ENCODE measurements at places on chromosomes 13 and 19.

DNA sequence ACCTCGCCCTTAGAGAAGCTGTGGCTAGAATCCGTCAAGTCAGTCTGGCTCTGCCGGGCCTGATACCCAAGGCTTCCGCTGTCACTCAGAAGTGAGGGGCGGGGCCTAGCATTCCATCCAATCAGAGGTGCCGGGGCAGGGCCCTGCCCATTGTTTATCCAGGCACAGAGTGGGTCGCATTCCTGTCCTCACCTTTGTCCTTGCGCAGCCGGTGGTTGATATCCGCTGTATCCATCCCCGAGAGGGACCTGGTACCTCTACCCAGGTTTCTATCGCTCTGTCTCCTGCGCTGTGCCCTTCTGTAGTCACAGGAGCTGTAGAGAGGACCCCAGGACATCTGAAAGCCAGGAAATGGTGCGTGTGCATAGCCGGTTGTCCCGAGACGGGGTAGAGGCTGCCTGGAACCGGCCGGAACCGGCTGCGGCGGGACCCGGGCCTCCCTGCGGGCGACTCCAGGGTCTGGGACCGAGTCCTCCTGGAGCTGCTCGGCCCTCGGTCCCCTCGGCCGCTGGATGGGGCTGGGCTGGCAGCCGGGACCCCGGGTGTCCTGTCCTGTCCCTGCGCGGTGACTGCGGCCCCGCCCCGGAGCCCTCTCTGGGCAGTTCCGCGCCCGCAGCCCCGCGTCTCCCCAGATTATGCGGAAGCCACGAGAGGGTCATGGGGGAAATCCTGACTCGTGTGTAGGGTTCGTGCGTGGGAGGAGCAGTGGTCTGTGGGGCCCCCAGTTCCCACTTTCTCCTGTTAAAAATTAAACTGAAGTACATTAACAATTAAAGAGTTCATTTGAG is at the start of gene ZNF763:
ZNF763 (plus strand) TSS at position 183 of the 788 bp plus-strand sequence; CDS start at position 352, 169 bp downstream.
- H3K4me1 ChIP-seq, result no peaks in the 10 kb centered on the region
- no peaks in the 10 kb centered on the region for H3K27me3 ChIP-seq
- H3K4me3 ChIP-seq, result no peak within 1 kb of the TSS
- no peak within 1 kb of the TSS for H3K27ac ChIP-seq
- peak; percentile 24 for DNase-seq

DNA sequence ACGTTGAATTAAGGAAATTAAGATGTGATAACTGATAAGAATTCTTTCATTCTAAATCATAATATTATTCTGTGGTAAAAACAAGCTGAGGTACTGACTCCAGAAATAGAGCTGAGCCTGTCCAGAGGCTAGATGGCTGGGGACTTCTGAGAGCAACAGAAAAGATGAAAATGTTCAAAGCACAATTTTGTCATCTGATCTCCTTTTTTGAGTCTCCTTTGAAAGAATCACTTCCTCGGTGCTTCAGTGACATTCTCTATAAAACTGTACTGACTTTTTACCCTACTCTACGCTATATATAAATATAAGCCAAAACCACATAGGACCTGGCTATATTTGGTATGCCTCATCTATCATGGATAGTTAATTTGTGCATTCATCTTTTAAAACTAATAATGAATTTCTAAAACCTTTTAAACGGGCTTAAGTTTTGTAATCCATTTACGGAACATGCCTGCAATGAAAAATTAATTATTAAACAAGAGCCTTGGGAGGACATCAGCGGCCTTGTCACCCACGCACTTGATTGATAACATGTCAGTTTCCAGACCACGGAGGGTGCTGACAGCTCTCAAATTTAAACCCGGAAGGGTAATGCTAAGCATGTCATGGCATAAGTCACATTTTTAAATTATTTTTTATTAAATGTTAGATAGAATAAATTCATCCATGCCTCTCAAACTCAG is 235.5 kb downstream of the PCDH9 start:
- H3K27me3 ChIP-seq, result no peaks in the 10 kb centered on the region
- H3K4me1 ChIP-seq, result peaks cover 8% of the 10 kb centered on the region
- no peak overlapping the region for H3K4me3 ChIP-seq
- H3K27ac ChIP-seq, result no peak overlapping the region
- no peaks in the 10 kb centered on the region for H3K36me3 ChIP-seq

DNA sequence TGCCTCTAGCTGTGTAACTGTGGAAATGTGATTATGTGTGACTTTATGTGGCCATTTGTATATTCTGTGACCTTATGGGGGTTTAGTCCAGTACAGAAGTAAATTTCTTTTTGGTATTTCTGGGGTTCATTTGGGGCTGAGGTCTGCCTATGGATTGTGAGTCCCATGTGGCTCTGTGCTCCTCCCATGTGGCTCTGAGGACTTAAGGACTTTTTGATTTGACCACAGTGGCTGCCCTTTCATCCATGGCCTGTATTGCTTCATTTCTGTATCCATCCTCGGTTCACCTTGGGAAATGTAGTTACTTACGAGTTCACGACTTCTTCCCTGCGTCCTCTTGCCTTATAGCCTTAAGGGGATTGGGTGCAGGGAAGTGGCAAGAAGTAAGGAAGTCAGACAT is 1.0 kb downstream of the ZNF420 start:
- H3K4me1 ChIP-seq, result peaks cover 8% of the 10 kb centered on the region
- no peak overlapping the region for H3K27ac ChIP-seq
- DNase-seq, result no peak
- no peaks in the 10 kb centered on the region for H3K27me3 ChIP-seq
- peak overlapping the region; percentile 79 for H3K4me3 ChIP-seq

DNA sequence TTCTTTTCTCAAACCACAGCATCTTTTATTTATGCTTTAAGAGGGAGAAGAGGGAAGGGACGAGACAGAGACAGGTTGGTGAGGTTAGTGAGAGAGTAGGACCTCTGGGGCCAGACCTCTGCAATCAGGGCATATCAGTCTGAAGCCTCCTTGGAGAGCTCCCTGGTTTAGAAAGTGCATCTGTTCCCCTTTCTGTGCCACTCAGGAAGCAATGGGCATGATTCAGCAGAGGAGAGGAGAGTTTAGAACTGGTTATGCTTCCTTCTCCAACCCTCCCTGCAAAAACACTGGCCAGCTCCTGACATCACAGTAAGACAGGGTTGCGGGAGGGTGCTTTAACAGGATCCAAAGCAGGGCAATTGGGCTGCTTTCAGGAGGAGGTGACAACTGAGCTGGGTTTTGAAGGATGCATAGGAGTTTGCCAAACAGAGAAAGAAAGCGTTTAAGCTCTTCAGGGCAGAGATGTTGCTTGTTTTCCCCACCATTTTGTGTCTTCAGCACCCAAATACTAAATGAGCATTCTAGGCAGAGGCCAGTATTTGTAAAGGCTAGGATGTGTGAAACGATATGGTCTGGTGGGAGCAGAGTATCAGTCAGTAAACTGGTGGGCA is 33.1 kb downstream of the CERS4 start:
- no peaks in the 10 kb centered on the region for H3K36me3 ChIP-seq
- DNase-seq, result no peak
- H3K27me3 ChIP-seq, result no peaks in the 10 kb centered on the region
- peaks cover 18% of the 10 kb centered on the region for H3K4me1 ChIP-seq

DNA sequence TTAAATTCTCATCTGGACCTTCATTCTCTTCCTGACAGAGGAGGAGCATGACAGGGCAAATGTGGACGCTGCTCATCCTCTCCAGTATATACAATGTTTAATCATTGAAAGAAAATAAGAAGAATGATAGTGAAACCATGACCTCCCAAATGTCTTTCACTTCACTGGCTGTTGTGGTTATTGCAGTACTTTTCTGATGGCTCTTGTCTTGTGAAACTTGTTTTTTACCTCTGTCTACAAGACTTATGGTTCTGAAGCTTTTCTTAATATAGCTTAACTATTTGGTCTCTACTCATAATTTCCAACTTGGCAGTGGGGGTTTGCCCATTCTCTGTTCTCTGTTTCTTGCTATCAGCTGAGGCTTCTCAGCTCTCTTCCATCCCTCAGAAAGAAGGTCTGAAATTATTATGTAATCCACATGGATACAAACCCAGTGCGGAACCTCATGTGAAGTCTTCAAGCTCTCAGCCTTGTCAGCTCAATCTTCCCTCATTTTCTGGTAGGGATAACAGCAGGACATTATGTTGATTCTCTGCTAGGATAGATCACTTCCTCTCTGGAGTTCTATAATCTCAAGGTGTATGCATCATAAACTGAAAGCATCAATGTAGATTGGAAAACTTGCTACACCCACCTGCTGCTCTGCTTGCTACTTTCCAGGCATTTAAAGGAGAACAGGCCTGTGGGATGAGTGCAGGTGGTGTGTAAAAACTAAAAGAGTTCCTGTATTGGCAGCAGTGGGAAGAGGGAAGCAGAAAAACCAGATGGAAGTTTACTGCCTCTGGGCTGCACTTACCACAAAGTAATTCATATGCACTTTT is 250.3 kb upstream of the HTR2A start:
- H3K36me3 ChIP-seq, result no peaks in the 10 kb centered on the region
- H3K4me1 ChIP-seq, result no peaks in the 10 kb centered on the region
- no peak overlapping the region for H3K27ac ChIP-seq
- no peak for DNase-seq

DNA sequence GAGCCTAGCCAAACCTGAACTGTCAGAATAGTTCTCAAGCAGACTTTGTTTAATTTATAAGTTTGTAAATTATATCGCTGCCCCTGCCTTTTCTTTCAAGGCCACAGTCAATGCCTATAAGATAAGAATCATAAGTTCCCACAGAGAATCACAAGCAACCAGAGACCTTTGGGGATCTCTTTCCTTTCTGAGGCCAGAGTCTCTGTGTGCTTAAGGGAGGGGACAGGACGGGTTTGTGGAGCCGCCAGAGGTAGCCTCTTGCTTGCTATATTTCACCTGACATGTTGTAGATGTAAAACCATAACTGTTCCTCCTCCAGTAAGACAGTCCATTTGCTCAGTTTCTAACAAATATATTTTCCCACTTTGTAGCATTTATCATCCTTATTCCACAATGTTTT is 458.8 kb downstream of the RFC3 start:
- H3K27ac ChIP-seq, result no peak overlapping the region
- H3K4me3 ChIP-seq, result no peak overlapping the region
- no peak for DNase-seq
- H3K27me3 ChIP-seq, result no peaks in the 10 kb centered on the region
- no peaks in the 10 kb centered on the region for H3K36me3 ChIP-seq

- H3K36me3 ChIP-seq, result no peaks in the 10 kb centered on the region
- H3K4me3 ChIP-seq, result no peak within 1 kb of the TSS
- no peak within 1 kb of the TSS for H3K27ac ChIP-seq
- no peaks in the 10 kb centered on the region for H3K4me1 ChIP-seq
Observed at GRCh38 chr13:23433171-23434153, at the start of gene SACS. SACS (minus strand) TSS chr13:23433702; CDS start chr13:23411239, 22,463 bp downstream.

GRCh38 chr13:72180253-72180952 is 313.4 kb upstream of the DACH1 start:
- H3K27ac ChIP-seq, result no peak overlapping the region
- H3K27me3 ChIP-seq, result no peaks in the 10 kb centered on the region
- DNase-seq, result no peak
- H3K36me3 ChIP-seq, result no peaks in the 10 kb centered on the region
- no peaks in the 10 kb centered on the region for H3K4me1 ChIP-seq

DNA sequence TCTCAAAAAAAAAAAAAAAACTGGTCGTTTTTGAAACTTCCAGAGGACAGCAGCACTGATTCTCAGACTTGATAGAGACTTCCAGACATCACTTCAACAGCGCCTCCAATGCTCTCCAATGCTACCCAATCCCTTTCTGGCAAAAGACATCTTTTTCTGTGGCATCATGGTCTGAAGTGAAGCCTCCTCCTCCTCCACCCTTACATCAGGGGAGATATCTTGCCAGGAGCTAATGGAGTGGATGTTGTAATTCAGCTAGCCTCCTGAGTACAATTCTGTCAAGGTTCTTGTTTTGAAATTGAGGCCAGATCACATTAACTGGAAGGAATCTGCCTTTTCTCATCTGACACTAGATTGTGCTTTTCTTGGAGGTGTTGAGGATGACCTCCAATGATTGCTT is 24.2 kb downstream of the FXYD5 start:
- no peaks in the 10 kb centered on the region for H3K36me3 ChIP-seq
- no peak overlapping the region for H3K27ac ChIP-seq
- H3K4me1 ChIP-seq, result peaks cover 7% of the 10 kb centered on the region
- no peak for DNase-seq
- H3K27me3 ChIP-seq, result no peaks in the 10 kb centered on the region
- no peak overlapping the region for H3K4me3 ChIP-seq

- H3K4me3 ChIP-seq, result no peak overlapping the region
- no peaks in the 10 kb centered on the region for H3K27me3 ChIP-seq
- no peaks in the 10 kb centered on the region for H3K36me3 ChIP-seq
- H3K27ac ChIP-seq, result no peak overlapping the region
Observed at GRCh38 chr19:32921624-32922023, 50.1 kb downstream of the CEP89 start.

GRCh38 chr13:21059641-21060337 is 1.6 kb downstream of the LATS2 start:
- H3K36me3 ChIP-seq, result no peaks in the 10 kb centered on the region
- no peaks in the 10 kb centered on the region for H3K27me3 ChIP-seq
- no peaks in the 10 kb centered on the region for H3K4me1 ChIP-seq
- no peak overlapping the region for H3K4me3 ChIP-seq
- no peak overlapping the region for H3K27ac ChIP-seq

GRCh38 chr13:31755803-31756212 is 16.5 kb downstream of the RXFP2 start:
- DNase-seq, result no peak
- H3K27me3 ChIP-seq, result no peaks in the 10 kb centered on the region
- no peak overlapping the region for H3K4me3 ChIP-seq
- H3K4me1 ChIP-seq, result no peaks in the 10 kb centered on the region
- no peak overlapping the region for H3K27ac ChIP-seq

DNA sequence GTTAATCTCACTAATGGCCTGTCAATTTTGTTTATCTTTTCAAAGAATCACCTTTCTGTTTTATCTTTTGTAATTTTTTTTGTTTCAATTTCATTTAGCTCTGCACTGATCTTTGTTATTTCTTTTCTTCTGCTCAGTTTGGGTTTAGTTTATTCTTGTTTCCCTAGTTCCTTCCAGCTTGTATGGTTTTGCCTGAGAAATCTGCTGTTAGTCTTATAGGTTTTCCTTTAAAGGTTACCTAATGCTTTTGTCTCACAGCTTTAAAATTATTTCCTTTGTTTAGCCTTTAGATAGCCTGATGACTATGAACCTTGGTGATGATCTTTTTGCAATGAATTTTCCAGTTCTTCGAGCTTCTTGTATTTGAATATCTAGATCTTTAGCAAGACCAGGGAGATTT is 1869.8 kb upstream of the PCDH20 start:
- no peaks in the 10 kb centered on the region for H3K36me3 ChIP-seq
- DNase-seq, result no peak
- H3K4me3 ChIP-seq, result no peak overlapping the region
- no peak overlapping the region for H3K27ac ChIP-seq
